ENCODE measurements at places on chromosomes 7 and 10.

- DNase-seq: no peak
These were observed 525.4 kb downstream of the TFEC start for GRCh38 chr7:115505136-115505535.

- no peak for DNase-seq
These were observed 29.1 kb downstream of the INPP5F start for GRCh38 chr10:119754936-119755335.

- DNase-seq: no peak
These were observed 179.4 kb downstream of the CPEB3 start for GRCh38 chr10:92111336-92111939.

- no peak for DNase-seq
These were observed 47.5 kb upstream of the AGR3 start for GRCh38 chr7:16929146-16929762.

DNA sequence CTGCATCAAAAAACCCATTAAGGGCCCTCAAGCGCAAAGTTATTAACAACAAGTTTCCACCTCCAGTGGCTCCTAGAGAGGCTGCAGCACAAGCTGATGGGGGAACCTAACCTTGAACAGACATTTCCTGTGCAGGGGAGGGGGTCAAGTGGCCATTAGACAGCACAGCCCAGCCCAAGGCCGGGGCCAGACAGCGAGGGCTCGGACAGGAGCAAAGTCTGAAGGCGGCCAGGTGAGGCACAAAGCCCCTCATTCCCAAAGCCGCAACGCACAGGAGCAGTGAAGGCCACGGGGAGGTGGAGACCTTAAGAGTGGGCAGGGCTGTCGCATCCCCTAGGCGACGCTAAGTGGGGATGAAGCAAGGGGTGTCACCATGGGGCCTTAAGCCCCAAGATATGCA lies 73.2 kb upstream of the ZNF746 start:
- DNase-seq: no peak

DNA sequence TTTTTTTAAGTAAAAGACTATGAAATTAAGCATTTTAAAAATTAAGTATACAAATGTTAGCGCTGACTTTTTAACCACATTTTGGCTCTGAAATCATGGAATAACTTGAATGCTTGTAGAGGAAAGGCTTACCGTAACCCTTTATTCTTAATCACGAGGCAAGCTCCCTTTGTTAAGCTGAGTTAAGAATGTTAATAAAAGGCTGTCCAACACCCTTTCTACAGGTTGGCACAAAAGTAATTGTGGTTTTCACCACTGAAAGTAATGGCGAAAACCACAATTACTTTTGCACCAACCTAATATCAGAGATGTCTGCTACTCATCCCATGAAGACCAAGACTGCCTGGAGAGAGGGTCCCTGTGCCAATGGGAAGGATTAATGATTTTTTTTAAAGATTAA lies 70.6 kb downstream of the STK17A start:
- DNase-seq: no peak

DNA sequence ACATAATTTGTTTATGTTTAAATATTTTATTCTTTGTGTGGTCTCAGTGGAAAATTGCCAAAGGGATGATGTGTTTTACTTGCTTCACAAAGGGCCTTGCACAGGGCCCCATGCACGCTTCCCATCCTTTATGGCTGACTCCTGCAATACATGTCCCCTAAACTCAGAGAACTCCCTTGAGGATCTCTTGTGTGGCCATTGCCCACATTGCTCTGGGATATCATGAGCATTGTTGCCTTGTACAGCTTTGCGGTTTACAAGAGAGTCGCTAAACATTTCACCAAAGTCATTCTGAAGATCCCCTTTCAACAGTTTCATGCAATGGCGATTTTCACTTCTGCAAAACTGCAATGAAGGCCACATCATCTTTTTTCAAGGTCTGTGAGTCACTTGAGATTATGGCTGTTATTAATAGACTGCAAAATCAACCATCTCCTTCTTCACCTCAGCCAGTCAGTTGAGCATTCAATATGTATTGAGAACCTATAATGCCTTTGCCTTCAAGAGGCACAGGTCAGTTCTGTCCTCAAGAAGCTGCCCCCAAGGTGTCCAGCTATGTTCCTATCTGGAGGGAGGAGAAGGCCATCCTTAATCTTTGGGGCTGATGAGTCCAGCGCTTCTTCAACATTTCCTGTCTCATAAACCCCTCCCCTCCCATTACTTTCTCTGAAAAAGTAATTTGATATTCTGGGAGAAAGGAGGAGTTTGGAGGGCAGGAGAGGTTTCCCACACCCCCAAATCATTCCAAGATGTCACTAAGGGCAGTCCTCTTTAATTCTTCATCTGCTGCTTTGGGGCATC lies 108.1 kb downstream of the CCDC71L start:
- no peak for DNase-seq

- no peak for DNase-seq
These were observed 6.8 kb upstream of the NODAL start for GRCh38 chr10:70448236-70448635.

- DNase-seq: no peak
These were observed 71.8 kb downstream of the SEMA3C start for GRCh38 chr7:80847027-80847426.

DNA sequence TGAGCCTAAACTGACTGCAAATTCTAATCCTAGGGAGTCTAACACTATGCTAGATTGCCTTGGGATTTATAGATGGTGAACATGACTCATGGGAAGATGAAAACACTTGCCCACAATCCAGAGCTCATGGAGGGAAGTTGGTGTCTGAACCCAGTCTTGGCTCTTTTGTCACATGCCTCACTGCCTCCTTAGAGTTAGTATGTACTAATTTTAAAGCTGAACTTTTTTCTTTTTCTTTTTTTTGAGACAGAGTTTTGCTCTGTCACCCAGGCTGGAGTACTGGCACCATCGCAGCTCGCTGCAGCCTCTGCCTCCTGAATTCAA lies 14.4 kb downstream of the MRPL32 start:
- no peak for DNase-seq

- DNase-seq: no peak
These were observed 14.7 kb upstream of the LMBR1 start for GRCh38 chr7:156907656-156908055.

DNA sequence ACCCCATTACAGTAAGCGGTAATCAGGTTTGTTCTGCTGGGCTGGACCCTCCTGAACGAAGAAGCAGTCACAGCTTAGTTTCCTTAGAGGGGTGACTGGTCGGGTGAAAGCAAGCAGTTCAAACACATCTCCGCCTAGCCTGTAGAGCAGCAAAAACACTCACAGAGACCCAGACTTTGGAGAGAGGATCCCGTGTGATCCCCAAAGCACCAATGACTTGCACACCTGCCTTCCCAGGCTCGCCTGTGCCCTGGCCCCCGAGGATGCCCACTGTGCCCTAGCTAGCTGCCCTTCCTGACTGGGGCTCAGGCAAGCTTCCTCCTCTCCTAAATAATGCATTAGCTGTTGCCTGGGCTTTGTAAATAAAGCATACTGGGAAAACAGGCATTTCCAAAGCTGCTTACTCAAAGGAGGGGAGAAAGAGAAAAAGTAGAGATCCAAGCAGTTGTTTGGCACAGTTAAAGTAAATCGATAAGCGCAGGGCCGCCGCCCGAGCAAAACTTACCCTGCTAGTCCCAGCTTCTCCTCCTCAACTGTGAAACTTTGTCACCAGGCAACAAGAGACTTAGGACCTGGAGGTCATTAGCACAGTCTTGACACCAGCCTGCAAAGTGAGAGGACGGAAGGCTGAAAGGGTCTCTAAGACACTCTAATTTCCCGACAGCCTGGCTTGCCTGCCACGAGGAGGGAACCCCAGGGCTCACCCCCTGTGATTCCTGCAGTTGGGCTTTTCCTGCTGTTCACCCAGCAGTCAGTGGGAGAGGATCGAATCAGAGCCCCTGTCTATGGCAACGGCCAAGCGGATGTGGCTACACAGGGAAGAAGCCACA lies 4.8 kb downstream of the LRRC18 start:
- no peak for DNase-seq
